ENCODE measurements at places on chromosomes 11 and 22. TPM values are rescaled to one million over a fixed set of nuclear protein-coding genes. Genes with fewer than 3 reads are reported as not detected.

KIRREL3 gene
- total RNA-seq, result not detected

DNA sequence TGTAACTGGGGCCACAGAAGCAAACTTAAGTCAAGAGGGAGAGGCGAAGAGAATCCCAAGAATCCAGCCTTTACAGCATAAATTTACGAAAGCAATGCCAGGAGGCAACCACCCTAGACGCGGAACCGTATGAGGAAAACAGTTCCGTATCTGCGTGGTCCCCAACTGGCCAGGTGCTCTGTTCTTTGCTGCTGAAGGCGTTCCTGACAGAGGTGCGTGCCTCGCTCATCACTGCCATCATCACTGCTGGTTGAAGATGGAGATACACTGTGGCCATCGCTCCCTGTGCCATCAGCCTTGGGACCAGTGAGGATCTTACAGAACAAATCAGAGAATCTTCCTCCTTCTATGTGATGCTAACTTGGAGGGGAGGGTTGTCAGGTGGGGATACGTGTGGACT is 270.5 kb upstream of the B3GAT1 start:
- no peaks in the 10 kb centered on the region for H3K27me3 ChIP-seq
- H3K27ac ChIP-seq, result no peak overlapping the region
- DNase-seq, result no peak
- H3K4me1 ChIP-seq, result no peaks in the 10 kb centered on the region
- H3K4me3 ChIP-seq, result no peak overlapping the region
- H3K36me3 ChIP-seq, result no peaks in the 10 kb centered on the region

TOM1 gene
- total RNA-seq, result 36.4 TPM

INS gene
- not detected for total RNA-seq

GRCh38 chr11:35141071-35141470 is 2.1 kb downstream of the CD44 start:
- H3K4me1 ChIP-seq, result peaks cover 48% of the 10 kb centered on the region
- peak overlapping the region; percentile 40 for H3K27ac ChIP-seq
- H3K36me3 ChIP-seq, result no peaks in the 10 kb centered on the region

GRCh38 chr11:7004482-7004881 is 15.7 kb downstream of the ZNF214 start:
- H3K27ac ChIP-seq, result no peak overlapping the region
- H3K27me3 ChIP-seq, result no peaks in the 10 kb centered on the region

All from GM12878 (cell line).